Common myeloid progenitor, CD34-positive (primary cell): ENCODE measurements at places on chromosomes 3 and 15.

- no peak for DNase-seq
These were observed 8.1 kb downstream of the CAV3 start for GRCh38 chr3:8741581-8742261.

- DNase-seq, result no peak
These were observed 18.7 kb downstream of the MYO1E start for GRCh38 chr15:59353994-59354416.

GRCh38 chr3:62236016-62236415, 137.3 kb downstream of the FEZF2 start:
- no peak for DNase-seq

GRCh38 chr3:48600711-48601621, 5.8 kb upstream of the COL7A1 start:
- no peak for DNase-seq

GRCh38 chr3:141269961-141270360, 38.3 kb downstream of the PXYLP1 start:
- DNase-seq, result no peak

- no peak for DNase-seq
These were observed 7.3 kb downstream of the BCL6 start for GRCh38 chr3:187738071-187738330.

DNA sequence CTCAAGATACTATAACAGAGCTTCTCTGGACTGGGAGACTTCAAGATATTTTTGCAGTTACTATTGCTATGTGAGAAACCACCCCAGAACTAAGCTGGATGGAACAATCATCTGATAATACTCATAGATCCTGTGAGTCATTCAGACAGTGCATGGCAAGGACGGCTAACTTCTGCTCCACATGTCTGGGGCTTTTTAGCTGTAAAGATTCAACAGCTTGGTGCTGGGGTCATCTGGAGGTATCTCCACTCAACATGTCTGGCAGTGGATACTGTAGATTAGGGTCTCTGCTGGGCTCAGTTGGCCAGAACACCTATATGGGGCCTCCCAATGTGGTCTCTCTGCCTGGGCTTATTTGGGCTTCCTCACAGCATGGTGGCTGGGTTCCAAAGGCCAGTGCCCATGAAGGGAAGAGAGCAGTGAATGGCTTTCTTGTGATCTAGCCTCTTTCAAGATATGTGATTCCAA, 117.3 kb upstream of the SLC7A14 start:
- no peak for DNase-seq

DNA sequence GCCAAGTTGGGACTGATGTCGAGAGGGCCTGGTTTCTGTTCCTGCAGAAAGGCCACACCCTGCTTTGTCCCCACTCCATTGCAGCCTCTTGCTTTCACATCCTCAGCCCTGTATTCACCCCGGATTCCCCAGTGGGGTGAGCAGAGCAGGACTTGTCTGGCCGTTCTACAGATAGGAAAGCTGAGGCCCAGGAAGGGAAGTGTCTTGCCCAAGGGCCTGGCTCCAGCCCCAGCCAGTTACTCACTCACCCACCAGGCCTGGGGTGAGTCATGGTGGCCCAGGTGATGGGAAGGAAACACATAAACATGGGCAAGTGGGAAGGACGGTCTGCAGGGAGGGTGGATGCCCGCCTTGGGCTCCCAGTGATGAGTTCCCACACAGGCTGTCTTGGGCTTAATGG, 6.1 kb upstream of the DUSP7 start:
- DNase-seq, result no peak

- no peak for DNase-seq
These were observed 26.0 kb downstream of the TMEM158 start for GRCh38 chr3:45199837-45200648.

GRCh38 chr15:42070976-42071350, 23.4 kb downstream of the PLA2G4D start:
- DNase-seq, result peak; percentile 40

GRCh38 chr3:127194601-127195187, 1.8 kb downstream of the PRR23E start:
- DNase-seq, result no peak

GRCh38 chr3:39638301-39638700, 170.8 kb downstream of the MOBP start:
- peak; percentile 39 for DNase-seq

- DNase-seq, result no peak
These were observed 100.0 kb downstream of the ZMAT3 start for GRCh38 chr3:178971614-178972013.

DNA sequence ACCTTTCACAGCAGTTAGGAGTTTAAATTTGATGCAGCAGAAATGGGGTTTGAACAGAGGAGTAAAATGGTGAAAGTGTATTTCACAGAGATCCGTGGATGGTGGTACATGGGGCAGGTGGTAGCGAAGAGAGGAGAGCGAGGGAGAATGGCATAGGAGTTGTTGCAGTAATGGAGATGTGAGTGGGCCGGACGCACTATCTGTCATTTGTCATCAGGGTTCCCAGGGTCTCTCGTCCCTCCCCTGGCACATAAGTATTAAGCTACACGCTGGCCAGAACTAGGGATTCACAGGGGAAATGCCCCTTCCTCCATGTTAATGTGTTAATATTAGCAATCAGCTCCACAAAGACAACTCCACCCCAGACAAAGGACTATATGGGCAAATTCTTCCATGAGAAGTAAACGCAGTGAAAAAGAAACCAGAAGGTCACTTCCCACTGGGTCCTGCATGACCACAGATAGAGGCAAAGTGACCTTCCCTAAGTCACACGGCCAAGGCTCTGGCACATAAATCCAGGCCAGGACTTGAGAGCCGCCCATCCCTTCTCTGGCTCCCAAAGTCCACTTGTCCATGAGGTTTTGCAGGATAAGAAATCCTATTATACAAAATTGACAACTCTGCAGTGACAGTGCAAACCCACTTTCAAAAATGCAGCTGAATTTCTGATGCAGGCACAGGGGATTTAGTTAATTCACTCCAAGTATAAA, 42.5 kb downstream of the ANXA2 start:
- no peak for DNase-seq

DNA sequence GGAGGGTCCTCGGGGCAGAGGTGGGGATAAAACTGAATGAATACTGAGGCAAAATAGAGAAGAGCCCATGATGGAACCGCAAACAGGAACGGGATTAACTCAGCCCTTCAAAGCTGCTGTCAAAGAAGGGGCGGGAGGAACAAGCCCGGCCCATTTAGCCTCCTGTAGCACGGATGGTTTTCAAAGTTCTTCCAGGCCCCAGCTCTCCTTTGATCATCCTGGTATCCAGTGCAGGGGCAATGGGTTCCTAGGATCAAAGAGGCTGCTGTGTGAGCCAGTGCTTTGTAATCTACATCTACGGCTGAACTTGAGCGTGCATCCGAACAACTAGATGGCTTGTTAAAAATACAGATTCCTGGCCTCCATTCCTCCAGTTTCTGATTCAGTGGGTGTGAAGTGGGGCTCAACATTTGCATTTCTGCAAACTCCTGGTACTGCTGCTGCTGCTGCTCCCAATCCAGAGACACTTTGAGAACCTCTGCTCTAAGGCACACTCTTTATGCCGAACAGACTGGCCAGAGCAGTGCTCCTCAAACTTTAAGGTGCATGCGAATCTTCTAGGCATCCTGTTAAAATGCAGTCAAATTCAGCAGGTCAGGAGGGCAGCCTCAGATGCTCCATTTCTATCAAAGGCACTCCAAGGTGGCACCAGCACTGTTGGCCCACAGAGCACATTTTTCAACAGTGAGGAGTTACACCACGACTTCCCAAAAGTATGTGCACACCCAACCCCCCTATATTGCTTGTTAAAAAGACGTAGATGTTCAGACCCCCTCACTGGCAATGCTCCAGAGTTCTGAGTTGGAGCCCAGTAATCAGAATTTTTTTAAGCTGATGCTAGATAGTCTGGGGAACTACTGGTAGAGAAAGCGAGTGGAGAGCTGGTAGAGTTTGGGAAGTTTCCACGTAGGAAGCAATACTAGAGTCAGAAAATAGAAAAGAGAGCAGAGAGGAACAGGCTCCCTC, 5.6 kb downstream of the GALNT15 start:
- DNase-seq, result peak; percentile 19

DNA sequence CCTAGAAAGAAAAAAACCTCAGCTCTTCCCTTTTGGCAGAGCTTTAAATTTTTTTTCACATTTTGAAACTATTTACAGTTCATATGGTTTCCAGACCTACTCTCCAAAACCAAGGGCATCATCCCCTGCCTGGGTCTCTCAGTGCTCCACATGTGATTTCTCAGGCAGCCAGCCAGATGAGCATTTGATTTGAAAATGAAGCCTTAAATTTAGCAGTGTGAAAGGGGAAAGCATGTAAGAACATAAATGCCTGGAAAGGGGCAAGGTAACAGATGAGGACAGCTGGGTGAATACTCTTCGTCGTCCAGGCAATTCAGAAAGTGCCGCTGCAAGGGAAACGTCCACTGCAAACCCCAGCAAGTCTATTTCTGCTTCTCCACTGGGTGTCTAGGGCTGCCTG, 94.8 kb downstream of the ATP8B4 start:
- DNase-seq, result no peak

DNA sequence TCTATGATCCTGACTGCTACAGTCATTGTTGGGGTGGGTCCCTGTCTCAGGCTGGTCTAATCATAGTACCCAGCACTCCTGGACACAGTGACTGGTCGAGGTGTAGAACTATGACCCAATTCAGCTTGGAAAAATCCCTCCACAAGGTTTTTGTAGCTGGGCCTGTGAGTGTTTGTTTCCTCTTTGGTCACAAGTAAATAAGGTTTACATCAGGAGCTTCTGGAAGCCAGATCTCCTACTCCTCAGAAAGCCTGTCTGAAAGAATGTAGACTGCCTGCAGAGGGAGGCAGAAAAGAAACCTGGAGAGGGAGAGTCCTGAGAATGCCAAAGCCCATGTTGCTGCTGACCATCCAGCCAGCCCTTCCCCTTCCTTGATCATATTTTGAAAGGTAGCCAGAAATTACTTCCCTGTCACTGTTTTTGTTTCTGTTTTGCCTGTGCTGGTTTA, 123.2 kb downstream of the RAP2B start:
- DNase-seq, result peak; percentile 8
